Glutamatergic neuron (in vitro differentiated cells): ENCODE measurements at places on chromosomes 1 and 21. TPM values are rescaled to one million over a fixed set of nuclear protein-coding genes. Genes with fewer than 3 reads are reported as not detected.

Gene ZNF678
- total RNA-seq, result 17.5 TPM

Gene EPHA10
- total RNA-seq, result 4.8 TPM

Gene PLPPR4
- total RNA-seq, result 0.29 TPM

Gene NBPF6
- total RNA-seq, result not detected

DNA sequence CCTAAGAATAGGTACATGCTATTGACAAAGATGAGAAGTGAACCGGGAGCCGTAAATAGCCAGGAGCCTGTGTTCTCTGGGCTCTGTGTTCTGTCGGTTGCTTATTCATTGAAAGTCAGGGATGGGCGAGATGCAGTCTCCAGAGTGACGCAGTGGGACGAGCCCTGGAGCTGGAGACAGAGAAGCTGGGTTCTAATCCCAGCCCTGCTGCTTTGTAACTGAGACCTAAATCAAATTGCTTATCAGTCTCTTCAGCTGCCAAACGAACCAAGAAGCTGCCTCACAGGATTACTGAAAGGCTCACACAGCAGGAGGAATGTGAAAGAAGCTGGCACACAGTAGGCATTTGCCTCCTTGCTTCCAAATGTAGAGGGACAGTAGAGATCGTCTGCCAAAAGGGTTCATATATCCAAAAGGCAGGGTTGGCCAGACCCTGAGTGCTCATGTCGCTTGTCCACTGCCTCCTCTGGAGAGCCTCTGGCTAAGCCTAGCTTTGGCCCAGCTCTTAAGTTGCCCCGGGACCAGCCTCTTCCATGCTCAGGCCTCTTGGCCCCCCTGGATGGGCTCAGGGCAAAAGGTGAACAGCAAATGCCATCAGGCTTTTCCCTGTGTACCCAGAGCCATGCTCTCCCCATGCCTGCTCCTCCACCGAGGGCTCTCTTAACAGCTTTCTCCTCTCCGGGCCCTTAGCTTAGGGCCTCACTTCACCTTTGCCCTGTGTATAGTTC is 134.2 kb upstream of the IPO9 start:
- H3K27ac ChIP-seq, result no peak overlapping the region
- no peaks in the 10 kb centered on the region for H3K36me3 ChIP-seq
- H3K4me1 ChIP-seq, result peaks cover 51% of the 10 kb centered on the region
- no peak overlapping the region for H3K4me3 ChIP-seq

- no peaks in the 10 kb centered on the region for H3K4me1 ChIP-seq
- peaks cover 3% of the 10 kb centered on the region for H3K27me3 ChIP-seq
- DNase-seq, result no peak
- H3K36me3 ChIP-seq, result no peaks in the 10 kb centered on the region
- no peak overlapping the region for H3K27ac ChIP-seq
These were observed 26.6 kb upstream of the RD3 start for GRCh38 chr1:211518330-211519289.

DNA sequence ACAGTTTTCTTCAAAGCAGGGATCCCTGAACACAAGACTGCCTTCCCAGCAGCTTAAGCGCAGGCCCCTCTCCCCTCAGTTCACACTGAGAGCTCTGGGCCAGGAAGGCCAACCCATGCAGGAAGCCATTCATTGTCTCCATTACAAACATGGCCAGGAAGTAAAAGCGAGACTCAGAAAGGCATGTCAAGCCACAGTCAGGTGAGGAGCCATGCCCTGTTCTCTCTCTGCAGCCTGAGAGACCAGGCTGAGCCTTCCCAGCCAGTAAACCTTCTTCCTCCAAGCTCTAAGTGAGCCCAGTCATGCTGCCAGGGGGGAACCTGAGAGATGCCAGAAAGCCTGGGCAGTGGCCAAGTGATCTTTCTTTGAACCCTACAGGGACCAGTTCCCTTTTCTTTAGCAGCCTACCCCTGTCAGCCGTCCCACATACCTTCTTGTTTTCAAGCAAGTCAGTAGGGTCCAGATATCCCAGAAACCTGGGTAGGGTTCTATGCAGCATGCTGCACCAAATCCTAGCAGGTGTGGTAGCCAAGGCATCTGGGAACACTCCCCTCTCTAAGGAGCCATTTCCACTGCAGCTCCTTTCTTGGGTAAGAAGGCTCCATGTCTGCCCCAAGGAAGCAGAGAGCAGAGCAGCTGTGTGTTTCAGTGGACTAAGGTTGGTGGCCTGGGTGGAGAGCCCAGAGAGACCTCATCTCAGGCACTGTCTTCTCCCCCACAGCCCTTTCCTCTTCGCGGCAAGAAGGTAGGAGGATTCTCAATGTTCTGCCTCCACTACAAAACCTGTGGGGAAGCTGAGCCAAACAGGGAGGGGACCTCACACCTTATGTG is 977 bp downstream of the TRAF3IP3 start:
- H3K27ac ChIP-seq, result no peak overlapping the region
- no peak overlapping the region for H3K4me3 ChIP-seq
- H3K27me3 ChIP-seq, result no peaks in the 10 kb centered on the region
- no peaks in the 10 kb centered on the region for H3K4me1 ChIP-seq
- DNase-seq, result no peak
